ENCODE measurements at places on chromosomes 2 and 18.

DNA sequence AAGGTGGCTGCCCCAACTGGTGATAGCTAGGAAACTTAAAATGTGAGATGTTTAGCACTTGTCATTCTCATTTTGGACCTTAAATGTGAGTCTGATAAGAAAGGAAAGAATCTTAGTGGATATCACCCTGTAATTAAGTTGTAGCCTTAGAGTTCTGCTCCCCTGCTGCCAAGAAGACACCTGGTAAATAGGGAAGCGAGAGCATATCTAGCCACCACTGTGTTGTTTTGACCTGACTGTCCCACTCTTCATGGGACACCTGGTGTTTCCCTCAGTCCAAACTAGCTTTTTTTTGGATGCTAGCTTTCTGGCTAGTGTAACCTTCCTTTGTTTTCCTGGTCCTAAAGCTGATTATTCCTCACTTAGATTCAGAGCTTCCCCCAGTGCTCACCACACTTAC is 357.6 kb downstream of the RAD51AP2 start:
- no peak for DNase-seq

- DNase-seq = peak; percentile 66
Measured at GRCh38 chr2:142944264-142944663, 66.8 kb downstream of the KYNU start.

DNA sequence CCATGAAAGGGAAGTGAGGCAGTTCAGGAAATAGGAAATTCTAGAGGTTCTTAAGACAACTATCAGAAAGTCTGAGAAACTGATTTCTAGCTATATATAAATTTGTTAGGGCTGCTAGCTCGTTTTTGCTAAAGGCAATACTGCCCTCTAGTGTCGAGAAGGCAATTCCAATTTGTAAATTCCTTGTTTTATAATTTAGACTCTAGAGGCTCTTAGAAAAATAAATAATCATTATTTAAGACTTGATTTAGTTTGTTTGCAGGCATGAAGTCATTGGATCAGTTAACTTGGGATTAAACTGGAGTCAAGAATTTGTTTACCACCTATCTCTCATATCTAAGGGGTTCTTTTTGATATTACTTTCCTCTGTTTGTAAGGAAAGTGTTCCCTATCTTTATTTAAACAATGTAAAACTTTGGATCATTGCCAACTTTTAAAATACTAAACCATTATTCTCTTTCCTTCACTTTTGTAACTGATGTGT is 66.2 kb downstream of the ACVR2A start:
- peak; percentile 58 for DNase-seq

DNA sequence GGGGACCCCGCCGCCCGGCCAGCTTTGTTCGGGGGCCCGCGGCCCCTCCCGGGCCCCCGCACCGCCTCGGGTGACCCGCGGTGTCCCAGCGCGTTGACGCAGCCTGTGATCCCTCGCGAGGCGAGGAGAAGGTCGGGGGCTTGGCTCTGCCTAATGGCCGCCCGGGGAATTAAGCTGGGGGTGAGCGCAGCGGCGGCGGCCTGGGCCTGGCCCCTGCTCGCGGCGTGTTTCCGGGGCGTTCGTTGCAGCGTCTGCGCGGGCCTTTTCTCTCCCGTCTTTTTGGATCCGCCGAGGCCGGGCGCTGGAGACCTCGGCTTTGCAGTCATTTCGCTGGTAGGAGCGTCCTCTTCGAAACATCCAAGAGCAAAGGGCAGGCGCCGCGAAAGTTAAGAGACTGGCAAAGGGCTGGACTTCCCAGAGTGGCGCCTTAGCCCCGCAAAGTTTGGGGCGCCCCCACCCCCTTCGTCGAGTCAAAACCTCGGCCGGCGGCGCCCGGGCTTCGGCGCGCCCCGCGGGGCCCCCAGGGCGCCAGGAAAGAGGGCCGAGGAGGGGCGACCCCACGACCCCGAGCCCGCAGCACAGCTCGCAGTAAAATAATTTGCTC is 1.3 kb downstream of the SALL3 start:
- DNase-seq = no peak

DNA sequence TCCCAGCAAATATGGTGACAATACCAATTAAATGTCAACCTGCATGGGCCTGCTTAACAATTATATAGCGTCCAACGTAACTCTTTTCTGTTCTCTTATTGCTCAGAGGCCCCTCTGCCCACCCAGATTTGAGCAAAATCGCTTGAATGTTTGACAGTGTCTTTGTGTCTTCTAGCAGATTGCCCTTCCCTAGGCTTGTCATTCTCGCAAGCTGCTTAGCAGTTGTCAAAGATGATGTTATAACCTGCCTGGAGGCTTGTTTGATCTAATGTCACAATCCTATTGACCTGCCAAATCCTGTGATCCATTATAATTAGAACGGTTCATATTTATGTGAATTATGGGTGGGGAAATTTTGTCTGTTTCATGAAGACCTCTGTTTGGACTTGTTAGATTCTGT is 108.8 kb downstream of the FARSB start:
- no peak for DNase-seq

- DNase-seq = no peak
Measured at GRCh38 chr2:23347471-23348092, 37.4 kb upstream of the KLHL29 start.

- no peak for DNase-seq
Measured at GRCh38 chr18:78293940-78294541, 685.6 kb upstream of the SALL3 start.

- peak; percentile 42 for DNase-seq
Measured at GRCh38 chr18:79950515-79951341, 725 bp downstream of the SLC66A2 start.

DNA sequence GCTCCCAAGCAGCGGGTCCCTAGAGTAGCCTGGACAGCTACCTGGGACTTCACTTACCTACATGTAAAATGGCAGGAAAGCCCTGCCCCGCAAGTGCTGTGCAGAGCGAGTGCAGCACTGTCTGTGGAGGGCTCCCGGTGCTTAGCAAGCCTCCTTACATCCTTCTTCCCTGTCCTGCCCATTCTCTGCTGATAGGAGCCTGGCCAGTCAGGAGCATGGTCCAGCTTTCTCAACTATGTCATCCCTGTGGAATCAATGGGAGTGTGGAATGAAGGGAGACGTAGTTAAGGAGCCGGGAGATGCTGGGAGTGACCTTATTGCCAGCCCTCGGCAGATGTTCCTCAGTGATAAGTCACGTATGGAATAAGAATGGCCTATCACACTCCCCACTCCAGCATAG is 661.9 kb upstream of the ID2 start:
- no peak for DNase-seq

DNA sequence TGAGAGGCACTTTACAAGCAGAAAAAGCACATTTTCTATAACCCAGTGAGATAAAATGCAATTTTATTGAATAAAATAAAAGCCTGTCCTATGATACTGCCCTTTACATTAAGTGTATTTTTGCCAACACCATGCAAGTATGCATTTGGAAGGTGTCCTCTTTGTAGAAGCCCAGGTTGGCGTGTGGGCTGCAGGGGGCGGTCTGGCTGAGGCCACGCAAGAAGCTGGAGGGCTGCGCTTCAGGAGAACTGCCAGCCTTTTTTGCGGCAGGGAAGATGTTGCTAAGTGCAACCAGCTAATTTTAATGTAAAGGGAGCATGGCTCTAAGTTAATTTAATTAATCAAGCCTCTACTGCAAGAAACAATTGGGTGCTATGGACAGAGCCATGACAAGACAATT is 562.8 kb upstream of the SALL3 start:
- DNase-seq = no peak

DNA sequence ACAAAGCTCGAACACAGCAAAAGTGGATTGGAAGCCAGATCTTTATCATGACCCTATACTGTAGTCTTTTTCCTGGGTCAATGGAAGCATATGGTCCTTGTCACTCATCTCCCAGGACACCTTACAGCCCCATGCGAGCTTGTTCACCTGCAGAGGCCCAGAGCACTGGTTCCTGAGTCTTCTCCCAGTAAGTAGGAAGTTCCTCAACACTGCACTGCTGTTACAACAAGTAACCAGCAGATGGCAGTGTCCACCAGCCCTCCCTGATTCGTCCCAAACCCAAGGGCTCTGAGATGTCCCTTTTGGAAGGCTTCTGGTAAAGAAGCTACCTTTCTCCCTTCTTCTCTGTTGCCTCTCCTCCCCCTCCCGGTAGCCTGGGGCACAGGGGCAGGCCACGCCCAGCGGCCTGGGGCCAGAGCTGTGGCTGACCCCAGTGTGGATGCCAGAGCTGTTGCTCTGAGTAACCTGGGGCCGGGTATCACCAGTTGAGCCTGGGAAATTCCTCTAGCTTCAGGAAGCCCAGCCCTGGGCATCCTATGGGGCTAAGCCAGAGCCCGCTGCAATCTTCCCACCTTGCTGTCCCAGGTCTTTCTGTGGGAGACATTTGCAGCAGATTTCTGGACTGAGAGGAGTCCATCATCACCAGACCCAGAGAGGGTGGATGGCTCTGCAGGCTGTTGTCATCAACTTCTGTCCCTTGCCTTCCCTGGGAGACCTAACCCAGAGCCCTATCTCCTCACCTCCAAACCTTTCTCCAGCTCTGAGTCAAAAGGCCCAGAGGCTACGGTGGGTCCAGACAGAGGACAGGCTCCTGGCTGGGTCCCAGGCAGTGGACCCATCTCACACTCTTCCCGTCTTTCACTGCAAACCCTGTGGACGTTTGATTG is 5.3 kb upstream of the GDF7 start:
- peak; percentile 69 for DNase-seq

- DNase-seq = no peak
Measured at GRCh38 chr2:64844087-64844486, 145.1 kb upstream of the SLC1A4 start.

DNA sequence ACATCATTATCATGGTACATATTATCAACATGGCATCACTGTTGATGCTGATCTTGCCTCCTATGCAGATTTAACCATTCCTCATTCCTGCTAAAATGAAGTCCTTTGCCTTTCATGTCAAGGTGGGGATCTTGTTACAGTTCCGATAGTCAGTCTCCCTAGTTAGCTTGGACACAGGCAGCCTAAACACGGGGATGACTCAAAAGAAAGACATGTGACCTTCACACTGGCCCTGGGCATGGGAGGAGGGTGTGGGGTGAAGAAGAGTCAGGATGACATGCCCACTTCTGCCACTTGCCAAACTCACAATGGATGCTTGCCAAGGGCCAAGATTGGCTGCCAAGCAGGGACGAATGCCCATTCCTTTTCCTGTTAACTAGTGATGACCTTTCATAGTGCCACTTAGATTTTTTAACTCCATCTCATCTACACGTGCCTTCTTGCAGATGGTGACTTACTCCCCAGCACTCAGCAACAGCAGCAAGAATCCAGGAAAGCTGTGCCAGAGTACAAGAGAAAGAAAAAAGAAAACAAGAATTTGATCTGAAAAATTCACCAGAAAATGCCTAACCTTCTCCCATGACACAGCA is 13.9 kb upstream of the SLC1A4 start:
- DNase-seq = peak; percentile 91

- no peak for DNase-seq
Measured at GRCh38 chr2:135555311-135555710, 24.0 kb downstream of the R3HDM1 start.

- peak; percentile 52 for DNase-seq
Measured at GRCh38 chr2:210577263-210578071, 21.1 kb downstream of the CPS1 start.

- DNase-seq = peak; percentile 19
Measured at GRCh38 chr2:24492421-24493279, 1.6 kb downstream of the NCOA1 start.

DNA sequence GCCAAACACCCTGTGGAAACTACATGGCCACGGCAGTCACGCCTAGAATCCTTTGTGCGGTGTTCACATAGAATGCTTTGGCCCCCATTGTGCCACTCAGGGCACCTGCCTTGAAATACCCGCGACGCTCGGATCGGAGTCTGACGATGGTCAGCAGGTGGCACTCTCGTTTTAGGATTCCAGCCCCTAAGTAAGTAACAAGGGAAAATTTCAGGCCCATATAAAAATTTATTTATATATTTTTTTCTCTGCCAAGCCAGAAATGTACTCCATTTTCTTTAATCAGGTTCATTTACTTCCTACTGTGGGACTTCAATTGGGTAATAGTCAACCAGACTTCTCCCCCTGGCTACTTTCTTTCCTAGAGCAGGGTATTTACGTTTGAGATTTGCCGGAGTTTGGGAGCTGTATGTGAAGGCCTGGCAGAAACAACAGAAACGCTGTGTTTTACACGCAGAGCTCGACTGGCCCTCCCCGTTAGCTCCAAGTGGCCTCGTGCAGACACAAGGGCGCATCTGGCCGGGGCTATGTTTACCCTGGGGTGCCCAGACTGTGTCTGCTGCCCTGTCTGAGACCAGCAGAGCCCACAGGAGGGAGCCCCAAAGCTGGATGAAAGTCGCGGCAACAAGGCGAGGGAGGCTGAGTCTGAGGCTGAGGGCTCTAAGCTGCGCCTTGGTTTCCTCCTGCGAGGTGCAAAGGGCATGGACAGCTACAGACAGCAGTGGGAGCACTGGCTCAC is 41.6 kb downstream of the LRRC30 start:
- DNase-seq = peak; percentile 65

GRCh38 chr18:23453680-23454058 is 582 bp downstream of the RIOK3 start:
- peak; percentile 26 for DNase-seq
